GM12864 (cell line): ENCODE measurements at places on chromosomes 4 and X.

DNA sequence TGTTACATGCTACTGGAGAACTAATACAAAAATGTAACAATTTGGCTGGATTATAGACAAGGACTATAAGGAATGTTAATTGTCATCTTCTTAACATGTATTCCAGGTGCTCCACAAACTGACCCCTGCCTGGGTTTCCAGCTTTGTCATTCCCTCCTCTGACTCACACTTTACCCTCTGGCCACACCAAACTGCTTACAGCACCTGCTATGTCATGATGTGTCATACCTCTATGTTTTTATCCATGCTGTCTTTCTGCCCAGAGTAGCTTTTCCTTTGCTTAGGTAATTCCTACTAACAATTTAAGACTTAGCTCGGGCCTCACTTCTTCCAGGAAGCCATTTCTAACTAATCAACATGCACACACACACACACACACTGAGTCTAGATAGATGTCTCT is 14.0 kb upstream of the SHROOM4 start:
- DNase-seq, result no peak

GRCh38 chr4:76923619-76924357 is 25.8 kb upstream of the SEPTIN11 start:
- DNase-seq, result no peak

GRCh38 chr4:1754336-1754735 is 33.0 kb downstream of the TACC3 start:
- no peak for DNase-seq

- DNase-seq, result no peak
Observed at GRCh38 chrX:70452143-70452733, 7.6 kb downstream of the DLG3 start.

- DNase-seq, result no peak
Observed at GRCh38 chr4:124152132-124152531, 560.4 kb downstream of the ANKRD50 start.
